ENCODE measurements at places on chromosomes 1 and 21.

DNA sequence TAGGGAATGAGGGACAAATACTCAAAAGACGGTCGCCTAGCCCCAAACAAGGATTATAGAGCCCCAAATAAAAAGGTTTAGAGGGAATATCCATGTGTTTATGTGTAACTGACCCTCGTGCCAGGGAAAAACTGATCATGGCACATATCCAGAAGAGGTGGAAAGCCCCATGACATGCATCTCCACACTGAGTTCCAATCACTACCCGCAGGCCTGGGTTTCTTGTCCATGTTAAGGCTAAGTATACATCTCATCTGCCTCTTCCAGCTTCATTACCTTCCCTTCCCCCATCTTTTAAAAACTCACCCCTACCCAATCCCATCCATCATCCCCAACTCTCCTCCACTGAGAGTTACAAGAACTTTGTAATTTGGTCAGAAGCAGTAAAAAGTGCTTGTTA, 15.2 kb downstream of the GADD45A start:
- DNase-seq = no peak

- no peak for DNase-seq
Observed at GRCh38 chr1:203547771-203548421, 53.9 kb downstream of the OPTC start.

DNA sequence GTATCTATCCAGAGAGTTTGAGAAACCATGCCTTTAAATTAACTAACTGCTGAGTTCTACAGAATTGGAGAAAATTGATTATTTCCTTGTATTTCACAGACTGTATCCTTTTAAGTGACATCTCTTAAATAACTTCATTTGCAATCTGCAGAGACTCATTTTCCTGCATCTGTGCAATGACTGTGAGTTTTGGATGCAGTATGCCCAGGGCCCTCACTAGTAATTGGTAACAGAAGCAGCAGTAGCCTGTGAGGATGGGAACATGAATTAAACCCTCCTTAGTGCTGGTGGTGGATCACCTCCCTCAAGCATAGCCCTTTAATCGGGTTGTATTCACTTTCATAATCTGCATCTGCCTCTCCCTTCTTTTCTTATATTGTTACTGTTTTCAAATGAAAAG, 21.7 kb upstream of the SH3D21 start:
- DNase-seq = no peak

DNA sequence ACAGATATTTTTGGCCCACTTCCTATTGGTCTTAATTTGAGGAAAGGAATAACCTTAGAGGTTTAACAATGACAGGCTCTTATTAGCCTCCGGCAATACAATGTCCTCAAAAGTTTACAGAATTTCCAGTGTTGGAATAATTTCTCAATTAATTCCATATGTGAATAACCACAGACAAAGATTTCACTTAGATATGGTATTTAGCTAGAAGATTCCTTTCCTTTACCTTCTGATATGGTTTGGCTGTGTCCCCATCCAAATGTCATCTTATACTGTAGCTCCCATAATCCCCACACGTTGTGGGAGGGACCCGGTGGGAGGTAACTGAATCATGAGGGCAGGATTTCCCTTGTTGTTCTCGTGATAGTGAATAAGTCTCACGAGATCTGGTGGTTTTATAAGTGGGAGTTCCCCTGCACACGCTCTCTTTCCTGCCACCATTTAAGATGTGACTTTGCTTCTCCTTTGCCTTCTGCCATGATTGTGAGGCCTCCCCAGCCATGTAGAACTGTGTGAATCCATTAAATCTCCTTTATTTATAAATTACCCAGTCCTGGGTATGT, 54.9 kb upstream of the RGS7 start:
- no peak for DNase-seq

DNA sequence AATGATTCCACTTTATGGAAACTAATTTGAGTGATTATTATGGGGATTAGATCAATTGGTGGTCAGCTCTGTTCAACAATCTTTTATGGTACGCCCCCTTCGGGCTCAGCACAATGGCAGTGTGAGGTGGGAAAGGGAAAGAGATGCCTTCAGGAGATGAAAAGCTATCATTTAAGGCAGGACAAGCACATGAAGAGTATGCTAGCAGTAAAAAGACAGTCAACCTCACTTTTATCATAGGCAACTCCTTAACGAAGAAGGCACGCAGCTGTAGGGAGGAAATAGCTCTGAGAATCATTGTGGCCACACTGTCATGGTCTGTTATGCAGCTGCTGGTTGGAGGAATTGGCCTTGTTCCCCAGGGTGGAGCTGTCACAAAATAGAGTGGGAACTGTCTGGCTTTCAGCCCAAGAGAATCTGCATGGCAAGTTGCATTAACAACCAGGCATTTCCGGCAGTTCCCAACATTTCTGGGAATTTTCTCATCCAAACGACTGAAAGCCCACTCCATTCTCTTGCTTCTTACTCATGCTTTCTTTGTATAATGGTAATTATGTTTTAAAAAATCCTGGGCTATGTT, 54.4 kb upstream of the BCL10 start:
- DNase-seq = no peak

DNA sequence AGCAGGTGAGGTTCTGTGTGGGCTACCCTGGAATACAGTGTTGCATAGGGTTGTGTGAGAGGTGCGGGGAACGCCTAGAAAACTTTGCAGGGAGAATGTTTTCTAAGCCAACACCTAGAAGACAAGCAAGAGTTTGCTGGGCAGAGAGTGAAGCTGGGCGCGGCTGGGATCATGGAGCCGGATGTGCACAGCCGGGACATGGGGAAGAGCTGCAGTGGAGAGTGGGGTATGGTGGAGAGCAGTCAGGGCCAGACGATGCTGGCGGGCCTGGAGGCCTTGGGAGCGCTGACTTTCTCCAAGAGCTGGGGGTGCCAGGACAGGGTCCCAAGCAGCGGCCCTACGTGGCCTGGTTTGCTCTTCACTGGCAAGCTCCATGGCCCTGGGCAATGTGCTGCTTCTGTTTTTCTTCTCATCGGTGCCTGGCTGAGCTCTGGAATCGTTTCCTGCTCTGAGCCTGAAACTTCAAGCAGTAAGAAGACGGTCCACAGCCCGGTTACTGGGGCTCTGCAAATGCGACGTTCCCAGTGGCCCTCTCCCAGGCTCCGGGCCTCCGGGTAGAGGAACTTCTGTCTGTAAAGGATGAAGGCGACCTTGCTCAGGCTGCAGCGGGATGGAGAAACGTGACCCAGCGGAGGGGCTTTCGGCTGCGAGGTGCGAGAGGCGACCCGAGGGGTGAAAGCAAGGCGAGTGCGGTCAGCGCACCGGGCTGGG, 51.9 kb upstream of the CD34 start:
- no peak for DNase-seq

DNA sequence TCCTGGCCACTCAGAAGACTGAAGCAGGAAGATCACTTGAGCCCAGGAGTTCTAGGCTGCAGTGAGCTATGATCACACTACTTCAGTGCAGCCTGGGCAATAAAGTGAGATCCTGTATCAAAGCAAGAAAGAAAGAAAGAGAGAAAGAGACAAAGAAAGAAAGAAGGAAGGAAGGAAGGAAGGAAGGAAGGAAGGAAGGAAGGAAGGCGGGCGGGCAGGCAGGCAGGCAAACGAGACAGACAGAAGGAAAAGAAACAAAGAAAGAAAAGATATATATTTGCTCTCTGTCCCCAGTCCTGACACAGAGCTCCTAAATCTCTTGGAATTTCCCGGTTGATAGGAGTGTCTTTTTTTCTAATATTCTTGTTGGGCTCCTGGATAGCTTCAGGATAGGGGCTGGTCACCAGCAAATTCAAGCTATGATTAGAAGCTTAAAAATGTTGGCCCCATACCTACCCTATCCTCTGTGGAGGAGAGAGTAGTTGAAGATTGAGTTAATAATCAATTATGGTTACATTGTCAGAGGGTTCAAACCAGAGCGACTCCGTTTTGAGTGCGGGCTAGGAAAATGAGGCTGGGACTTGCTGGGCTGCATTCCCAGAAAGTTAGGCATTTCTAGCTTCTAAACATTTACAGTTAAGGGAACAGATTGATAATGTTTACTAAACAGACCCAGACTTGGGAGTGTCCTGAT, 3.3 kb upstream of the MIGA1 start:
- no peak for DNase-seq

DNA sequence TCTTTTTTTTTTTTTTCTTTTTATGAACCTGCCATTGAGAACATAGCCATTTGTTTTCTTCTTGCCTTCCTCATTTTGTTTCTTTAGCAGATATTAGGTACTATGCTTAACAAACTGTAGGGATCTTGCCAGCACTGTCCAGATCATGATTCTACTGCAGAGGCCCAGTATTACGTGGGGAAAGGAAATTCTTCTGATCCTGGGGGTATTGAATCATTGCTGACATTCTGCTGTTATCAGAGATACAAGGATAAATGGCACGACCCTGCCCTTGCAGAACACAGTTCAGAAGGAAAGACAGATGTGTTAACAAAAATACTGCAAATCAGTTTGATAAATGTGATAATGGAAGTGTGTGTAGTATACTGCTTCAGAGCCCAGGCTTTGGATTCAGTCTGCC, 56.2 kb downstream of the BTBD8 start:
- no peak for DNase-seq

- no peak for DNase-seq
Observed at GRCh38 chr1:46444466-46444865, 45.2 kb upstream of the DMBX1 start.

DNA sequence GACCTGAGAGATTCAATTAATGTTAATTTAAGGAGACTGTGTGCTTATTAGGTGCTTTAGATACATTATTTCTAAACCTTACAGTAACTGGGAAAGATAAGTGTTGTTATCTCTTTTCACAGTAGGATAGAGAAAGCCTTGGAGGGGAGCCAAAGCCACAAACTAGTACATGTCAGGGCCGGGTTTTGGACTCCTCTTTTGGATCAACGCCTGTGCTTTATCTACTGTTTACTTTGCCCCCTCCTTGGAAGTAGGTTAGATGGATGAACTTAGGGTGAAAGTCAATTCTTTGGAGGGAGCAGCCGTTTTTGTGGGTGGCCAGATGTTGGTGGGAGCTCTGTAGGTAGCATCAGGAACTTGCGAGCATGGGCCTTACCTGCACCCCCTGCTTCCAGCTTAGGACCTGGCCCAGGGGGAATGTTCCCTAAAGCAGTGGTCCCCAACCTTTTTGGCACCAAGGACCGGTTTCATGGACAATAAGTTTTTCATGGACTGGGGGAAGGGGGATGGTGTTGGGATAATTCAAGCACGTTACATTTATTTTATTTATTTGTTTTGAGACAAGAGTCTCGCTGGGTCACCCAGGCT, 1.7 kb downstream of the HHAT start:
- no peak for DNase-seq

DNA sequence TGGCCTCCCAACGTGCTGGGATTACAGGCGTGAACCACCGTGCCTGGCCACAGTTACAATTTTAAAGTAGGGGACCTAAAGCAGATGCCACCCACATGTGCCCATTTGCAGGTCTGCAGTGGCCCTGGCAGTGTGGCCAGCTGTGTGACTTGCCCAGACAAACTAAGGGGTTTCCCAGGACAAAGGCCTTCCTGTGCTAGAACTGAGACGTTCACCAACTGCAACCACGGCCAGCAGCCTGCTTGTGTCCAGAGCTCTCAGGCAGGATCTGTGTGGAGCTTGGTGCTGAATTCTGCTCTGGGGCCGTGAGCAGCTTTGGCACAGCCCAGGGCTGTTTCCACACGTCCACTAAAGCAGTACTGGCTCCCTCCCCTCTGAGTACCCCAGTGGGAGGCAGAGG, 10.6 kb upstream of the PTTG1IP start:
- no peak for DNase-seq

- no peak for DNase-seq
Observed at GRCh38 chr1:18957136-18957521, 653 bp upstream of the IFFO2 start.

DNA sequence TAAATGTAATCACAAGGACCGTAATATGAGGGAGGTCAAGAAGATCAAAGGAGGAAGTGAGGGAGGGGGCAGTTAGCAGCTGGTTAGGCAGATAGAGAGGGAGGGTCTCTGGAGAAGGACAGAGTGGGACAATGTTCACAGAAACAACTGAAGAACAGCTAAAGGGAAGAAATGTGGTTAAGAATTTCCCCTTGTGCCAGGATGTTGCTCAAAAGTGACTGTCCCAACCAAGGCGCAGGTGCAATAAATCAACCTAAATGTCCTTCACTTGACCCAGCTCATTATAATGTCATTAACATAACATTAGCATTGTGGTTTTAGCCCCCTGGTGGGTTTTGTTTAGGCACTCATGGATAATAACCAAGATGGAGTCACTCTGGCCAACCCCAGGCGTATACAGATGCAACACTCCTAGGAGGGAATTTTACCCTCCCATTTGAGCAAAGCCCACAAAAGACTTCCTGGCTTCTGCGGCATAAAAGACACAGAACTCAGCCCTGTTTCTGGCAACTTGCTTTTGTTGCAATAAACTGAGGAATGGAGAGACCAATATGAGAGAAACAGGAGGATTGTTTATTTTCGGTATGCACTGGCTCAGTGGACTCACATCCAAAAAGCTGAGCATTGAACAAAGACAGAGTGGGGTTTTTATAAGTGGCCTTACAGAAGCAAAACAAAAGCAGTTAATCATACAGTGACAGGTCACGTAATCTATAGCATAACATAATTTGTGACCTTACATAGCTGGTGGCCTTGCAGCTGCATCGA, 7.3 kb upstream of the CA6 start:
- no peak for DNase-seq
